NCI-H1105 (cell line): ENCODE measurements at places on chromosomes 5 and 9.

DNA sequence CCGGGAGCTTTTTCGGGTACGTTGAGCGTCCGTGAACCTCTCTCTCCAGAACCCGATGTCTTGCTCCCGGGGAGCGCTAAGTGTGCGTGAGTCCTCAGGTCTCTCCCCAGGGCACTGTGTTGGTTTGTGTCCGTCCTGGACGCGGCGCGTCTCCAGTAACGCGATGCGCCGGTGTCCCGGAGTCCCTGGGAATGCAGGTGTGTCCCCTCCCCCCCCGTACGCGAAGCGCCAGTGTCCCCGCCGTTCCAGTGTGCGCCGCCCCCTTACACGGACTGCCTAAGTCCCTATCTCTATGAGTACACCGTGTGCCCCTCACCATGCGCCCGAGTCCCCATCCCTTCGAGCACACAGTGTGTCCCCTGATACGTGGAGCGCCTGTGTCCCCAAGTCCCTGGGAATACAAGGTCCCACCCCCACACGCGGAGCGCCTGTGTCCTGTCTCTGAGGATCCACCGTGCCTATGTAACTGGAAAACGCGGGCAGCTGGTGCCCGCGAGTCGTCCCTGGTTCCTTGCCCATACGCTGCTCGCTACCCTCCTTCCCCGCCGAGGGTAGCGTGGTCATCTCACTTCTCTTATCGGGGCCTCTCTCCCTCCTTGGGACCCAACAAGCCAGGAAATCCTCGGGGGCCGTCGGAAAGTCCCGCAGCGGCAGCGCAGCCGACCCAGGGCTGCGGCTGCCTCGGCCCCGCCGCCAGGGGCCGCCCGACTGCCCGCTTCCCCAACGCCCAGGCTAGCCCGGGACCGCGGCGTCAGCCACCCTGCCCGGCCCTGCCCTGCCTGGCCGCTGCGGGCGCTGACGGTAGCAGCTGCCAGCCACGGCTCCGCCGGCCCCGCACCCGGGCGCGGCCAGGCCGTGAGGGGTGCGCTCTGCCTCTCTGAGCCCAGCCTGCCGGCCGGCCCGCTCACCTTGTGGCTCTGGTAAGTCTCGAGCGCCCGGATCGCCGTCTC, 709 bp downstream of the ELL2 start:
- DNase-seq = no peak

DNA sequence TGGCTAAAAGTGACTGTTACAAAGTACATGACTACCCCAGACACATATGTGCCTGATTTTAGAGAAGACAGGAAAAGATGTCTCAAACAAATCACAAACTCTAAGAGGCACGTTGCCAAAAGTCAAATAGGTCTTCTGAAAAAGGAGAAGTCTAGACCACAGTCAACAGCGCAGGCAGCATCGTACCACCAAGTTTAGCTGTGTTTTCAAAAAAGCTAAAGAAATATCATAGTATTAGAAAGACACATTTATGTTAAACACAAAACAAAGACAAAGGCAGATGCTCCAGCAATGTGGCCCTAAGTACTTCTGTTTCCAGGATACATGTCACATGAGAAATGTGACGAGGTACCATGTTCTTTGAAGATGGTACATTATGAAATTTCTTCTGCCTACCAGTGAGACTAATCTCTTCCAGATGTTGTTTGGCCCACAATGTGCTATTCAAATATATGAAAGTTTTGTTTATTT, 43.5 kb downstream of the LPAR1 start:
- DNase-seq = no peak

DNA sequence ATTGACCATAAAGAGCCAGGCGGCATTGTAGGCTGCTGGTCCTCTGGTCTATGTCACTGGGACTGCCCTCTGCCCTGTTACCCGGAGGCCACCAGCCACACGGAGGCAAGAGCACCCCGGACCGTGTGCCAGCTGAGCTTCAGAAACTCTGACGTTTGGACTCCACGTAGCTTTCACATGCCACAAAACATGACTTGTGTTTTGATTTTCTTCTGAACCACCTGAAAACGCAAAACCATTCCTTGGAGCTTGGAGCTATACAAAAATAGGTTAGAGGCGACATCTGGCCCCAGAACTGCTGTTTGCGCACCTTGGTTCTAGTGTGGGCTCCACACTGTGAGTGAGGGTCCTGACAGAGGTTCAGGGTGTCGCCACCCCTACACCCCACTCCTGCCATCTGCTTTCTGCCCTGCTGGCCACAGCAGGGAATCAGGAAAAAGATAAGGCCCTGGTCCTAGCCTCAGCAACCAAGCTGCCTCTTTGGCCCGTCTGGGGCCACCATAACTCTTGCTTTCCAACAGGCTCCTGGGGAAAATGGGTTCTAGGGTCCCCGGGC, 151.3 kb upstream of the IRX2 start:
- DNase-seq = no peak

DNA sequence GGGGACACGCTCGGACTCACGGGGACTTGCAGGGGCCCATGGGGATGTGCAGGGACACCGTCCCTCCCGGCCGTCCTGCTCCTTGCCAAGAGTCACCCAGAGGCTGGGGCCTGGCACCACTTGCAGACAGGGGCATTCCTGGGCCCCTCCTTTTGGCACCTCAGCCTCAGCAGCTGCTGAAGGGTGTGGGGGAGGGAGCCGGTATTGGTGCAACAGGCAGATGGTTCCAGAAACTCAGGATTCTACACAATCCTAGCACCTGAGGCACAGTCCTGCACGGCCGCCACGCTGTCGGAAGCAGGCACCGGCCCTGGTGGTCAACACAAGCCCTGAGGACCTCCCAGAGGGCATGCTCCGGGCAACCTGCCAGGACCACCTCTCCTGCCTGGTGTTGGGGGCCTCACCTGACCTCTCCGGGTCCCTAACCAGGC, 19.3 kb upstream of the SLC12A7 start:
- DNase-seq = no peak

DNA sequence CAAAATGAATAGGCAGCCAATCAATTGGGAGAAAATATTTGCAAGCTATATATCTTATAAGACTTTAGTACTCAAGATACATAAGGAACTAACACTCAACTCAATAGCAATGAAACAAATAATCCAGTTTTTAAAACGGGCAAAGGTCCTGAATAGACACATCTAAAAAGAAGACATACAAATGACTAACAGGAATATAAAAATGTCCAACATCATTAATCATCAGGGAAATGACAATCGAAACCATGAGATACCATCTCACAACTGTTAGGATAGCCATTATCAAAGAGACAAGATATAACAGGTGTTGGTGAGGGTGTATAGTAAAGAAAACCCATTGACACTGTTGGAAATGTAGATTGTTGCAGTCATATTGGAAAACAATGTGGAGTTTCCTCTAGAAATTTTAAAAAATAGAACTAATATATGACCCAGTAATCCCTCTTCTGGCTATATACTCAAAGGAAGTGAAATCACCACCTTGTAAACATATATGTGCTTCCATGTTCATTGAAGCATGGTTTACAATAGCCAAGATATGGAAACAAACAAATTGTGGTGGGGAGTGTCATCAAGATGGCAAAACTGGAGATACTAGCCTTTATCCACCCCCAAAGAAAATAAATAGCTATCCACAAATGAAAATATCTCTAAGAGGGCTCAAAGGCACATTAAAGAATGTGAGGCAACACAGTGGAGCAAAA, 13.9 kb upstream of the BTNL3 start:
- DNase-seq = no peak

DNA sequence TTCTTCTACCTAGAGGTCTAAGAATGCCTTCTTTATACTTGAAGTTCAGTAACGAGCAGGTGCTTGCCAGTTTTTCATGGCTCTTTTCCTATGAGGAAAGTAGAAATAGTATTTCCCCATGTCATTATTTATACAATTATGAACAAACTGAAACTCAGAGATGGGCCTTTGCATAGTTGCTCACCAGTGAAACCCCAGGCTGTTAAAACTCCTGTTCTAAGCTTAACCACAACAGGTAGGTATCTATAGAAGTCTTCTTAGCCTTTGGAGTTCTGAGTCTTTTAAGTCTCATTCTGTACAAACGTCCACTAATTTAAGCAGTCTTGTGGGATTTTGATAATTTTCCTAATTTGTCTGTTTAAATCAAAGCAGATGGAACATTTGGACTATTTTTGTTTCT, 90.1 kb downstream of the STARD4 start:
- no peak for DNase-seq

GRCh38 chr9:91844701-91845291, 105.2 kb downstream of the ROR2 start:
- DNase-seq = no peak

DNA sequence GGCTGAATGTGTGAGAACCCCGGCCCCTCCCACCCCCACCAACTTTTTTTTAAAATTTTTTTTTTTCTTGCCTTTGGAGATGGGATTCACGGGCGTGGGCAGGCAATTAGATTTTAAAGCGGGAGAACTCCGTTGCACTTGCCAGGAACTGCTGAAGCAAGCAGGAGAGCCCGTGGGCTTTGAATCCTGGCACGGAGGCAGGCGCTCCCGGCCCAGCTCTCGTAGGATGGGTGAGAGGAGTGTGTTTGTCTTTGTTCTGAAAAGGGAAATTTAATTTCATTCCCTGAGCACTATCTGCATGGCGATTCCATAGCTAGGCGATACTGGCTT, 54.3 kb upstream of the BOD1 start:
- no peak for DNase-seq

GRCh38 chr5:79699763-79700400, 10.2 kb downstream of the CMYA5 start:
- no peak for DNase-seq

DNA sequence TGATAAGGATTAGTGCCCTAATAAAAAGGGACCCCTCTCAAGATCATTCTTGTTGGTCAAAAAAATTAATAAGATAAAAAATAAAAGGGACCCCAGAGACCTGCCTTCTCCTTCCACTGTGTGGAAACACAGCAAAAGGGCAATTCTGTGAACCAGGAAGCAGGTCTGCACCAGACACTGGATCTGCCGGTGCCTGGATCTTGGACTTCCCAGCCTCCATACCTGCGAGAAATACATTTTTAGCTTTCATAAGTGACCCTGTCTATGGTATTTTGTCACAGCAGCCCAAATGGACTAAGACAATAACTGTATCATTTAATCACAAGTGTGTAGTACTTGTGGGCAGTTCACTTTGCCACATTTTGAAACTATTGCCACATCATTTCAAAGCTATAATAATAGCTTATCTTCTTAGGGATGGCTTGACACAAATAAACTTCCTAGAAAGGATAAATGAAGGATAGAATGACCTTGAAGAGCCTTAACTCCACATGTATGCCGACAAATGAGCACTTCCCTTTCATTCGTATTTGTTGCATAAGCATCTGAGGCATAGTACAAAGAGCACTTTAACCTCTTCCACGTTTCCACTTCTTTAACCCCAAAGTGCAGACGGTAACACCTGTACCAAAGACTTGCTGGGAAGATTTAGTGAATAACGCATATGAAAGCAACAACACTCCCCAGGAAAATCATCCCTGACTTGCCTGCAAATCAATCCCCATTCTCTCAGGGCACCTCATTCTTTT, 336.5 kb downstream of the RFX3 start:
- no peak for DNase-seq
